ENCODE measurements at places on chromosomes 12 and 14. TPM values are rescaled to one million over a fixed set of nuclear protein-coding genes. Genes with fewer than 3 reads are reported as not detected.

DNA sequence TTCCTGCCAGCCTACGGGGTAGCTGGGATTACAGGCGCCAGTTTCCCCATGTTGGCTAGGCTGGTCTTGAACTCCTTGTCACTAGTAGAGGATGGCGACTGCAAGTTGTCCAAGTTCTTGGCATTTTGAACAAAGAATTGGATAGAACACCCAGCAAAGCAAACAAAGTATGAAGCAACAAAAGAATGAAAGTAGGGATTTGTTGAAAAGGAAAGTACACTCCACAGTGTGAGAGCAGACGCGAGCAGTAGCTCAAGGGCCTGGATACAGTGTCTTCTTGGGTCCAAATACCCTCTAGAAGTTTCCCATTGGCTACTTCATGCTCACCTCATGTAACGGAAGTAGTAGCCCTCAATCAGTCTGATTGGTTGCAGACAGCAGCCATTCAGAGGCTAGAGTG is 152.2 kb downstream of the CCER1 start:
- no peaks in the 10 kb centered on the region for H3K4me1 ChIP-seq
- H3K36me3 ChIP-seq: no peaks in the 10 kb centered on the region

Gene WNT1
- total RNA-seq: not detected

- no peaks in the 10 kb centered on the region for H3K36me3 ChIP-seq
- H3K27me3 ChIP-seq: peaks cover 36% of the 10 kb centered on the region
- no peak overlapping the region for H3K4me3 ChIP-seq
- no peak overlapping the region for H3K27ac ChIP-seq
- peaks cover 7% of the 10 kb centered on the region for H3K4me1 ChIP-seq
Measured at GRCh38 chr12:120651821-120652220, 11.4 kb downstream of the CABP1 start.

- H3K4me1 ChIP-seq: no peaks in the 10 kb centered on the region
- no peaks in the 10 kb centered on the region for H3K36me3 ChIP-seq
- no peak for DNase-seq
- no peak overlapping the region for H3K4me3 ChIP-seq
- H3K27me3 ChIP-seq: no peaks in the 10 kb centered on the region
Measured at GRCh38 chr14:41817626-41818025, 210.9 kb downstream of the LRFN5 start.

DNA sequence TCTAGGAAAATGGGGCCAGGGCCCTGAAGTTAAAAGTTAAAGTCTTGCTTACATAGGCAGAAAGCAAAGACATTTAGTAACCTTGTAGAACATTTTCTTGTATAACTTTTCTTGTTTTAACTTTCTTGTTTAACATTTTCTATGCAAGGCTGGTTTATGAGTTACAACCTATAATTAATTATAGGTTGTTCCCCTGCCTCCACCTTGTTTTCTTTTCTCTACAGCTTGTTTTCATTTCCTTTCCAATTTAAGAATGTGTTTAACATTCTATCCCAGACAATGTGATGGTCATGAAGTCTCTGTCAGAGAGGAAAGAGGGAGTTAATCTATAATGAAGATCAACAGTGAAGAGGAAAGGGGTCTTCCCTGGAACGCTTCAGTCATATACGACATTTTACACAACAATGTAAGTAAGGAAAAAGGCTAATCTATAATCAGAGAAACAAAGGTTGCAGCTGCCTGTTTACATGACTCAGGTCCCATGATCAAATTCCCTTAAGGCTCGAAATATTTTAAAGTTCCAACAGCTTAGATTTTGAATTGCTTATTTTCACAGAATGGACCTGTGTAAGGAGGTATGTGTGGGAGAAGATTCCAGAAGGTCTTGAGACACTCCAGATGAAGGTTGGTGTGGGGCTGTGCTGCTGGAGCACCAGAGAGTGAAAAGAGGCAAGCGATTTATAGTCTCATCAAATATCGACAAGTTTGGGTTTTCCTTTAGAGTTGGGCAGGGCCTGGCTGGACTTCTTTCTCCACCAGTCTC is 34.2 kb upstream of the TCL1B start:
- no peak overlapping the region for H3K27ac ChIP-seq
- no peak overlapping the region for H3K4me3 ChIP-seq
- H3K4me1 ChIP-seq: peaks cover 2% of the 10 kb centered on the region
- no peak for DNase-seq
- H3K27me3 ChIP-seq: peaks cover 3% of the 10 kb centered on the region
- H3K36me3 ChIP-seq: no peaks in the 10 kb centered on the region

GRCh38 chr12:91506452-91506851 is 323.8 kb upstream of the DCN start:
- DNase-seq: no peak
- peaks cover 2% of the 10 kb centered on the region for H3K27me3 ChIP-seq
- no peaks in the 10 kb centered on the region for H3K36me3 ChIP-seq
- no peak overlapping the region for H3K27ac ChIP-seq
- H3K4me3 ChIP-seq: no peak overlapping the region

Gene NANOG
- total RNA-seq: not detected

DNA sequence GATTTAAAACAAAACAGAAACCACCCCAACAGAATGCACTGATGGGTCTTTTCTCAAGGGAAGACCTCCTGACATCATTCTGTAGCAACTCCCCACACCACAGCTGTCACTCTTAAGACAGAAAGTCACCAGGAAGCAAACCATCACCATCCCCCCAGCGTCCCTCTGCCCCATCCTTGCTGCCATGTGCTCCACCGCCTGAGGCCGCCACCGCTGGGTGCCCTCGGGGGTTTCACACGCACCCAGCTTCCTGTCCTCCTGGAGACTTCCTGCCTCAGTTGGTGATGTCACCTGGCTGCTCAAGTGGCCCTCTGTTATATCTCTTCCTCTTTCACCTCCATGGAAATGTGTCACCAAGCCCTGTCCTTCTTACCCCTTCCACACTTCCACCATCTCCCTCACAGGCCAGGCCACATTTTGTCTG is 71.4 kb upstream of the GPR68 start:
- peak overlapping the region; percentile 74 for H3K4me3 ChIP-seq
- H3K4me1 ChIP-seq: peaks cover 82% of the 10 kb centered on the region
- H3K36me3 ChIP-seq: peaks cover 81% of the 10 kb centered on the region
- peak overlapping the region; percentile 97 for H3K27ac ChIP-seq
- peak; percentile 98 for DNase-seq

Gene ATP23
- 15.8 TPM for total RNA-seq

Gene POP5
- total RNA-seq: 51.1 TPM

DNA sequence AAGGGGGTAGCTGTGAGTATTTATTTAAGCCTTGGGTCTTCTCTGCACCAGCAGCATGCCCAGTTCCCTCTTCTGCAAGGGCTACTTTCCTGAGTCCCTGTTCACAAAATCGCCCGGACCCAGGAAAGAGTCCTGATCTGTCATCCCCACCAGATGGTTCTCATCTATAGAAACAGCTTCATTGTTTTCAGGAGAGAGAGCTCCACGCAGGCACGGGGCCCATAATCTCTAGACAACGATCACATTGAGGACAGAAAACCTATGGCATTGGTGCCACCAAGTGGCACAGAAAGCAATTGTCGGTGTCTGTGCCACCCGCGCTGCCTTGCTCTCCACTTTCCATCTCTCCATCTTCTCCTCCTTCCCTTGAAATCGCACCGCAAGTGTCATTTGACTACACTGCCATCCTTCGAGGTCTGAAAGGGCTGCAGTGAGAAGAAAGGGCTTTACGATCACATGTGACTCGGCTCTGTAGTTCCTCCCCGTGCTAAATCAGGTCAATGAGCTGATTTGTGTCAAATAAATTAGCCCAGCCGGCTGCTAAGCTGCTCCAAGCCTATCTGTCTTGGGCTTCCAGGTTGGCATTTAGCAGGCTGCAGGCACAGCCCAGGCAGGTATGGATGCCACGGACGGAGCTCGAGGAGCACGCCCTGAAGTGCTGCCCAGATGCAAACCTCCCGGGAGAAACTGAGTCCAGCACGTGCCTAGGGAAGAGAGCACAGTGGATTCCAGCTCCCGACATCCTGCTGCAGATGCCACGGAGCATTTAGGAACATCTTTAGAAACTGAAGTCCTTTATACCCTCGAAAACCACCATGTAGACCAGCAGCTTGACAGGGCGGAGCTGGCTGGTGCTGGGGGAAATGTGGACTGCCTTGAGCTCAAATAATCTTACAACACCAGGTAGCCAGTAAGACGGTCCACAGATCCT is 28.8 kb downstream of the SPRING1 start:
- peak overlapping the region; percentile 40 for H3K4me3 ChIP-seq
- no peaks in the 10 kb centered on the region for H3K36me3 ChIP-seq
- no peak overlapping the region for H3K27ac ChIP-seq
- DNase-seq: peak; percentile 65
- H3K27me3 ChIP-seq: peaks cover 3% of the 10 kb centered on the region

Gene PTCSC3
- not detected for total RNA-seq

GRCh38 chr14:85572845-85573244 is 42.9 kb downstream of the FLRT2 start:
- H3K27me3 ChIP-seq: no peaks in the 10 kb centered on the region
- no peak overlapping the region for H3K27ac ChIP-seq
- H3K4me1 ChIP-seq: no peaks in the 10 kb centered on the region
- no peaks in the 10 kb centered on the region for H3K36me3 ChIP-seq
- no peak overlapping the region for H3K4me3 ChIP-seq

GRCh38 chr12:3168223-3169221 is 91.3 kb downstream of the TSPAN9 start:
- peaks cover 8% of the 10 kb centered on the region for H3K27me3 ChIP-seq
- H3K27ac ChIP-seq: no peak overlapping the region
- no peaks in the 10 kb centered on the region for H3K36me3 ChIP-seq
- no peak overlapping the region for H3K4me3 ChIP-seq
- peaks cover 10% of the 10 kb centered on the region for H3K4me1 ChIP-seq
- DNase-seq: peak; percentile 81

GRCh38 chr14:103638594-103638993 is 9.6 kb downstream of the KLC1 start:
- H3K36me3 ChIP-seq: peaks cover 14% of the 10 kb centered on the region
- peaks cover 46% of the 10 kb centered on the region for H3K4me1 ChIP-seq
- peak; percentile 24 for DNase-seq
- no peaks in the 10 kb centered on the region for H3K27me3 ChIP-seq
- no peak overlapping the region for H3K4me3 ChIP-seq
- H3K27ac ChIP-seq: peak overlapping the region; percentile 20

Gene WDHD1
- 68.4 TPM for total RNA-seq

Gene KLRK1
- 112 TPM for total RNA-seq

GRCh38 chr12:109732321-109733305 is 19.0 kb downstream of the FAM222A start:
- H3K36me3 ChIP-seq: no peaks in the 10 kb centered on the region
- peaks cover 3% of the 10 kb centered on the region for H3K4me1 ChIP-seq
- no peak overlapping the region for H3K27ac ChIP-seq
- H3K27me3 ChIP-seq: peaks cover 11% of the 10 kb centered on the region

DNA sequence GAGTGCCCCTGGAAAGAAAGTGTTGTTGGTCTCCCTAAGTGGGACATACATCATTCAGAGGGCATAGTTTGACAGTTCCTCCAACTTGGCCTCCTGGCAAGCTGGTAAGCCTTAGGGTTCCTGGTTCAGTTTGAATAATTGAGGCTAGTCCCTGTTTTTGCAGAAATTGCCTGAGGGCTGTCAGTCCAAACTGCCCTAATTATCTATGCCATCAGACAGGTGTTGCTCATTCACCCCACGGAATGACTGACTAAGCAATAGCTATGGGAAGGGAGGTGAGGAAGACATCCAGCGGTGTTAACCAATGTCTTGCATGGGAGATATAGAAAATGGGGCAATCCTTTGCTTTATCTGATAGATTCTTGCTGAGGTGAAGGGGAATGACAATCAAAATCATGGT is 37.6 kb downstream of the SPTSSA start:
- no peaks in the 10 kb centered on the region for H3K4me1 ChIP-seq
- H3K27ac ChIP-seq: no peak overlapping the region
- no peaks in the 10 kb centered on the region for H3K36me3 ChIP-seq
- H3K27me3 ChIP-seq: no peaks in the 10 kb centered on the region
- no peak overlapping the region for H3K4me3 ChIP-seq
- DNase-seq: no peak

DNA sequence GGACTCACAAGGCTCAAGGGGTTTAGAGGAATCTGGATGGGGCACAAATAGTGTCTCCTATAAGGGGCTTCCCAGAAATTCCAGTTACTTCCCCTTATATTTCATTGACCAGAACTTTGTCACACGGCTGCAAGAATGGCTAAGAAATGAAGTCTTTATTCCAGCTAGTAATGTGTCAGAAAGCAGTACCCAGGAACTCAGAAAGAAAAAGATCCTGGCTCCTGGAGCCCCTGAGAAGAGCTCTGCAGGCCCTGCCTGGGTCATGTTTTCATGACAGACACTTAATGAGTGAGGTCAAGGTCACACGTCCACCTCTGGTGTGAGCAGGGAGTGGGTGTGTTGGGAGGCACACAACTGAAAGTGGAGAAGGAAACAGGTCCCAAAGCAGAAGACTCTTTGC is 17.8 kb downstream of the KCNK13 start:
- H3K36me3 ChIP-seq: no peaks in the 10 kb centered on the region
- no peak overlapping the region for H3K4me3 ChIP-seq
- H3K27me3 ChIP-seq: peaks cover 29% of the 10 kb centered on the region
- no peak overlapping the region for H3K27ac ChIP-seq
- no peaks in the 10 kb centered on the region for H3K4me1 ChIP-seq

DNA sequence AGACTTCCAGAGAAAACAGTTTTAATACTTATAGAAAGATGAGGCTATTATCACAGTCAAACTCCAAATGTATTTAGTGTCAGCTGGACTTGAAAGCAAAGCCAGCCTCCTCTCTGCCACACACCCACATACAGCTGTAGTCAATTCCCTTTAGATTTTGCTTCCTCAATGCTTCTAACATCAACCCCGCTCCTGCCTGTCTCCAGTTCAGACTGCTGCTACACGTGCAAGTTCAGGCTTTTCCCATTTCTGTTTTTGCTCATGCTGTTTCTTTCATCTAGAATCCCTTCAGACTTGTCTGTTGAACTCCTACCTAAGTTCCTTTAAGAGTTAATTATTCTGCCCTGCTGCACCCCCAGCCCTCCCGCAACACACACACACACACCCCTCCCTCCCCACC is 380.0 kb downstream of the KCNH5 start:
- no peak overlapping the region for H3K27ac ChIP-seq
- DNase-seq: no peak
- no peak overlapping the region for H3K4me3 ChIP-seq
- no peaks in the 10 kb centered on the region for H3K27me3 ChIP-seq
- H3K4me1 ChIP-seq: no peaks in the 10 kb centered on the region

Gene THAP2
- total RNA-seq: 10.8 TPM

DNA sequence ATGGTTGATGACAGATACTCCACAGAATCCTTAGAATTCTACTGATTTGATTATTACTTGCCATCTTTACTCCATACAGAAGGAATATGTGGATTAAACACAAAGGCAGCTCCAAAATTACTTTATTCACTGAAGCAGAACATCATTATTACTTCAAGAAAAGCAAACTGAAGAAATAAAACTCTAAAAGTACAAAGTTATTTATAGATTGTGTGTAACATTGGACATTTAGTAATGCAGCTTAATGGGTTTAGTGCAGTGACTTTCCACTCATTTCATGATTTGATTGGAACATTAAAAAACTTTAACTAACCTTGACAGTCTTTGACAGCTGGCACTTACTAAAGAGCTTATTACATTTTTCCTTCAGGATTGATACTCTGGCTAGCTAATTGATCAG is 59.0 kb upstream of the ATP2A2 start:
- no peaks in the 10 kb centered on the region for H3K27me3 ChIP-seq
- no peak for DNase-seq
- no peaks in the 10 kb centered on the region for H3K4me1 ChIP-seq
- no peaks in the 10 kb centered on the region for H3K36me3 ChIP-seq
